ENCODE measurements at places on chromosomes 3 and 15.
A peak's percentile ranks its signal among the peaks of the same experiment; 100 is the strongest.

- no peak for DNase-seq
Measured at GRCh38 chr3:197874653-197875052, 75.3 kb upstream of the RPL35A start.

DNA sequence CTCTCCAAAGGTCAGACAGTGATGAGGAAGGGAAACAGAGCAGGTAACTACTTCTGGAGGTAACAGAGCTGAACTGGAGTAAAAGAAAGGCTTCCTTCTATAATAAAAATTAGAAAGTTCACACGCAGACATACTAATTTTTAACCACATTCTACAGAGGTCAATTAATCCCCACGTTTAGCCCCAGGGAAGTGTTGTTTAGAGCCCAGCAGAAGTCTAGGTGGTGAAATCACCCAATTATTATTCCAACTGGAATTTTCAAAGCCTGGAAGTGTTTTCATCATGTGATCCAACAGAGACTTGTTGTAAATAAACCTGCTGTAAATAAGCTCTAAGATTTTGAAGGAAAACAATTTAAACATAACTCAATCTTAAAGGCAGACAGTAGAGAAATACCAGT, 6.8 kb downstream of the ALDH1A2 start:
- DNase-seq = no peak

GRCh38 chr3:40186508-40186907, 123.0 kb upstream of the EIF1B start:
- no peak for DNase-seq

GRCh38 chr15:72199721-72200212, 2.2 kb upstream of the GRAMD2A start:
- peak; percentile 75 for DNase-seq

- DNase-seq = no peak
Measured at GRCh38 chr3:48180531-48181253, 7.5 kb downstream of the CDC25A start.

DNA sequence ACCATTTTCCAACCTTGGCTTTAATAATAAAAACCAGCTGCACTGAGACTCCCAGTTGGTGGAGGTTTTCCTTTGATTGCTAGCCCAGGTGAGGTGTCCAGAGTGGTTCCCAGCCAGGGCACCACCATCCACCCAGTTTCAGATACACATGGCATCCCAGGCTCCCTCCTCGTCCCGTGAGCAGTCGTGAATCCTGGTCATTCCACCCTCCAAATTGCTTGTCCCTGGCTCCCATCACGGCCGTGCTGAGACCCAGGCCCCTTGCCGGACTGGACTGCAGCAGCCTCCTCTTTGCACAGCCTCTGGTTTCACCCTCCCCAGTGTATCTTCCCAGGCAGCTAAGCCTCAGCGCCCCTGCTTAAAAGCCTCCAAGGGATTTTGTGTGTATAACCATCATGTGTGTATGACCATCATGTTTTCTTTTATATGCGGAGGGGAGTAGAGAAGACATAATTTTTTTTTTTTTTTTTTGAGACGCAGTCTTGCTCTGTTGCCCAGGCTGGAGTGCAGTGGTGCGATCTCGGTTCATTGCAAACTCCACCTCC, 106.3 kb downstream of the ETFA start:
- no peak for DNase-seq

- no peak for DNase-seq
Measured at GRCh38 chr3:179848711-179849110, 188.0 kb downstream of the PEX5L start.

GRCh38 chr3:80366808-80367548, 599.2 kb upstream of the ROBO1 start:
- DNase-seq = no peak

- DNase-seq = no peak
Measured at GRCh38 chr3:148975696-148976095, 15.6 kb upstream of the GYG1 start.

DNA sequence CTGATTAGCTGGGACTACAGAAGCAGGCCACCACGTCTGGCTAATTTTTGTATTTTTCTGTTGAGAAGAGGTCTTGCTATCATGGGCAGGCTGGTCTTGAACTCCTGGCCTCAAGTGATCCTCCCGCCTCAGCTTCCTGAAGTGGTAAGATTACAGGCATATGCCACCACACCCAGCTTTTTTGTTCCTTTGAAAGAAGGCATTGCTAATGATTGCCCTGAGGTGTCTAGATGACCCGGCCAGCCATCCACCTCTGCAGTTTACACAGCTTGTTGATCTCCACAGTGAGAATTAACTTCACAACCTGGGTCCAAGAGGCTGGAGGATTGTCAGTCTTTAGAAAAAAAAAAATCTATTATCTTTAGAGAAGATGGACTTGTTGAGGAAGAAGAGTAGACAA, 58.7 kb downstream of the SMAD3 start:
- no peak for DNase-seq

- no peak for DNase-seq
Measured at GRCh38 chr3:143070977-143071551, 48.5 kb upstream of the CHST2 start.

- no peak for DNase-seq
Measured at GRCh38 chr15:70286113-70286806, 188.5 kb upstream of the TLE3 start.

GRCh38 chr15:68608844-68609232, 30.0 kb downstream of the CORO2B start:
- DNase-seq = no peak

DNA sequence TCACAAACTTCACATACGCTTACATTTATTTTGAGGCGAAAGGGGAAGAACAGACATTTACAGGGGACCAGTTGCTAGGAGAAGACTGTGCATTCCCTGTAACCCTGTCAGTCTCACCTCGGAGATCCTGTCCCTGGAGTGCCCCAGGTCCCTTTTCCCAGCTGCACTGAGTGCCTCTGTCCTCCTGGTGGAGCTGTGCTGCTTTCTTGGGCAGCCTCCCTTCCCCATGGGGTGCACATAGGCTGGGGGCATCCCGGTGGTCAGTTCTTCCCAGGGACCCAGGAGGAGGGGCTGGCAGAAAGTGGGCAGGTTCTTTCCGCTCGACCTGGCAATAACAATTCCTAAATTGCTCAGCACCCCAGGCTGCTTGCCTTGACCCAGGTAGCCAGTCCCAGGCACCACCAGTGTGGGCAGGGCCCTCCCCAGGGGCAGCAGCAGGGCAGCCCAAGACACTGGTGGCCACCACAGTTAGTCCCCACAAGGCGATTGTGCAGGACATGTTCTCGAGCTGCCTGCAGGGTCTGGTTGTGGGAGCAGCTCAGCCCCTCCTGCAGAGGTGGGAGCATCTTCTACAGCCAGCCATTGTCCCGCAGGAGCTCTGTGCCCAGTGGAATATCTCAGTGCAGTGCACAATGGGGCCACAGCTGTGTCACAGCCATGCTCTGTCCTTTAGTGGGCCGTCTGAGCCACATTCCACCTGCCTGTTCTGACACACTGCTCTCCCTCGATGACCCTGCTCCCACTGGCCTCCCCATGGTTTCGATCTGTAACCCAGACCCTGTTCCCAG, 36.3 kb downstream of the APBA2 start:
- no peak for DNase-seq

- DNase-seq = peak; percentile 48
Measured at GRCh38 chr3:9778143-9779074, 8.7 kb upstream of the CAMK1 start.

DNA sequence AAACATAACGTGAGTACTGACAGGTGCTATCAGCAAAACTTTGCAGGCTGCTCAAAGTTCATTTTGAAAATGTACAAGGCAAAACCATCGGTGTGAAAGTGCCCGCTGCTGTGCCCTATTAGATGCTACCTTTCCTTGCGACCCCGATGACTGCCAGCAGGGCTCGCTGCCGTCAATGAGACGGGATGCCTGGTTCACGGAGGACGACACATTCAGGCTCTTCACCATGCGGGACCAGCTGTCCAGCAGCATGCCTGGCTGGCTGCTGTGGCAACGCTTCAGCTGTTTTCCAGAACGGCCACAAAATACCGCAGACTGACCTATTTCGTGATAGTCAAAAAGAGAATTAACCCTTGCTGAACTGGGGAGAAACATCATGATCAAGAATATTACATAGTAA, 92.7 kb upstream of the OCA2 start:
- DNase-seq = peak; percentile 80

DNA sequence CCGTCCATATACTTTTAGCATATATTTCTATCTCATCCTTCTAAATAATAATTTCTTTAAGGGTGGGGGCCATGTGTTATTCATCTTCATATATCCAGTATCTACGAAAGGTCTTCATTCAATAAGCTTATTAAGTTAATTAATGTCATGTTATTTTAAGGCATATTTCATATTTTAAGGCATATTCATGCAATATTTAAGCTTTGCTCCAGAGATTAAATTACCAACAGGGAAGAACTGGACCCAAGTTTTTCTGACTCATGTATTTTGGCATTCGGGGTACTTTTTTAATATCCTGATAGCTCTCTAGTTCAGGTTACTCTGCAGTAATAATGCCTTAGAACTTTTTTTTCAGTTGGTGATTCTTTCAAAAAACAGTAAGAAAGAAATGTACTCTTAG, 27.4 kb downstream of the PHC3 start:
- no peak for DNase-seq

GRCh38 chr3:14336749-14337598, 65.4 kb upstream of the SLC6A6 start:
- DNase-seq = no peak

- DNase-seq = no peak
Measured at GRCh38 chr3:154224366-154224765, 99.9 kb downstream of the DHX36 start.

DNA sequence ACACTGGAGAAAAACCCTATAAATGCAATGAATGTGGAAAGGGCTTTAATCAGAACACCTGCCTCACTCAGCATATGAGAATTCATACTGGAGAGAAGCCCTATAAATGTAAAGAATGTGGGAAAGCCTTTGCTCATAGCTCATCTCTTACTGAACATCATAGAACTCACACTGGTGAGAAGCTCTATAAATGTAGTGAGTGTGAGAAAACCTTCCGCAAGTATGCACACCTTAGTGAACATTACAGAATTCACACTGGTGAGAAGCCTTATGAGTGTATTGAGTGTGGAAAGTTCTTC, 7.4 kb upstream of the ZNF501 start:
- no peak for DNase-seq

GRCh38 chr3:125141596-125142419, 70.7 kb downstream of the SLC12A8 start:
- DNase-seq = no peak

DNA sequence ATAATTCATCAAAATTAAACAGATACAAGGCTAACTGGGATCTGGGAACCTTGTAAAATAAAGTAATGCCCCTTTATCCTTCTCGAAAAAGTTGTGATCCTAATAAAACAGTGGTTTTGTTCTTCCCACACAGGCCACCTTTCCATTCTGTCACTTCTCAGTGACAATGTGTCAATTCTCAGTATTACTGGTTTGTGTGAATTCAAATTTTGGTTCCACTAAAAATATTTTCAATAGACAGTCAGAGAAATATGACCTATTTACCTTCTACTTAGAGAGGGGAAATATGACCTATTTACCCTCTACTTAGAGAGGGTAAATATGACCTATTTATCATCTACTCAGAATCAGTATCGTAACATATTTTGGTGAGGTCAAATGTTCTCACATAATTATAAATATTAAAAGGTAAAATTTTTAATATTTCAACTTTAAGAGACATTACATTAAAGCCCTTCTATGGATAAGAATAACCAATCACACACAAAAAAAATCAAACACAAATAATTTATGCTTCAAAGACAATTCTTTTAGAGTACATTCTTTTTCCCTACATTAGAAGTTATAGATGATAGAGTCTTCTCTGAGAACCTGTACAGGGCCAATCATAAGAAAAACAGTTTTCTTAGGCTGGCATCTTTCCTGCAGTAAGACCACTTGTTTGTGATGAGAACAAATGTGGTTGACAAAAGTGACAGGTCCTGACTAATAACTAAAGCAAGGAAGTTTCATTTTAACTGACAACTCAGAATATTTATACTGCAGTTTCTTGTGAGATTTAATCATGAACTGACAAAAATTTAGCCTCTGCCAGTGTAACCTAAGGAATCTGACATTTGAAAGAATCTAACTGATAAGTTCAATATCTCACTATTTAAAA, 323.3 kb downstream of the DIPK2A start:
- no peak for DNase-seq

GRCh38 chr3:67468511-67468910, 185.9 kb downstream of the SUCLG2 start:
- peak; percentile 84 for DNase-seq

- no peak for DNase-seq
Measured at GRCh38 chr15:81012588-81012987, 11.9 kb downstream of the TLNRD1 start.

DNA sequence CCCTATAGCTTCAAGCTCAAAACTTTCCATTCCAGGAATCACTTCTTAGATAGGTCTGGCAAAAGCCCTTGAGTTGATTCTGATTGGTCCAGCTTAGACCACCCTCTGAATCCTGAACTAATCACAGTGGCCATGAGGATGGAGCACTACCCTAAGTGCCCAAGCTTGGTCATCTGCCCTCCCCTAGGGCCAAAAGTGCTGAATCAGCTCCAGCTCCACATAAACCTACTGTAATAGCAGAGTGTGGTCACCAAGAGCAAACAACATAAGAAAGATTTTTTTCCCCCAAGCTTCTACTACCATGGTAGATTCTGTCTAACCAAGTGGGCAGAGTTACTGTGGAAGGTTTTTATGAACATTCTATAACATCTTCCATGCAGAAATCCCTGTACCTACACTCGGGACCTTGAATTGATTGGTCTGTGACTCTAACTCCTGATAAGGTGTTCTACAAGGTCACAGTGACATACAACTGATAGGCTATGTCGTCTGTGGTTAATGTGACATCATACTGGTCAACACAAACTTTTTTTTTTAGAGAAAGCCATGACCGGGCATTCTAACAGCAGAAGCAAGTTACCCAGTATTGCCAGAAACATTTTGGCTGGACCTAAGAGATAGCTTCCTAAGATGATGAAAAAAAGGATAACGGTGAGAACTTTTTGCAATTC, 320.9 kb downstream of the MAGI1 start:
- no peak for DNase-seq

GRCh38 chr3:29065211-29065785, 215.6 kb upstream of the RBMS3 start:
- peak; percentile 85 for DNase-seq

DNA sequence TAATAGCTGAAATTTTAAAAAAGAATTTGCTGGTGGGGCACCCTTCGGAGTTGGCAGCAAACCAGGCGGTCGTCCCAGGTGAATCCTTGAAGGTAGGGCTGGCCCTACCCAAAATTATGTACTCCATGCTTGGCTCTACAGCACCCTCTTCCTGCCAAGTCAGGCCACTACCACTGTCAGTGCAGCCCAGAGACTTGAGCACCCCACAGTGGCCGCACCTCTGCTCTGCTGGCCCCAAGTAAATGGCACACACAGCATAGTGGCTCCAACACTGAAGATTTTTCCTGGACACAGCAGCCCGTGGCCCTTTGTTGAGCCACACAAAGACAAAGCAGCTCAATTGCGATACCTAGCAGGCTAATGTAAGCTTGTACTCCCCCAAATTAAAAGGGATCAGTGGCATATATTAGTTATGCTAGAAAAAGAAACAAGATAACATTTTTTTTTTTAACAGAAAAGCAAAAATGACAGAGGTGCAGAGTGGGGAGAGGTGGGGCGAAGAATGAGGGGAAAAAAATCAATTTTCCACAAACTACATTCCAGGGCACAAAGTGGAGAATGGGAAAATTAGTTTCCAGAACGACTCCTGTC, 250.5 kb downstream of the UACA start:
- DNase-seq = peak; percentile 55
